ENCODE measurements at places on chromosomes 2 and 18.
A peak's percentile ranks its signal among the peaks of the same experiment; 100 is the strongest.

GRCh38 chr18:24197412-24197811, 58.5 kb downstream of the CABYR start:
- DNase-seq: peak; percentile 29

DNA sequence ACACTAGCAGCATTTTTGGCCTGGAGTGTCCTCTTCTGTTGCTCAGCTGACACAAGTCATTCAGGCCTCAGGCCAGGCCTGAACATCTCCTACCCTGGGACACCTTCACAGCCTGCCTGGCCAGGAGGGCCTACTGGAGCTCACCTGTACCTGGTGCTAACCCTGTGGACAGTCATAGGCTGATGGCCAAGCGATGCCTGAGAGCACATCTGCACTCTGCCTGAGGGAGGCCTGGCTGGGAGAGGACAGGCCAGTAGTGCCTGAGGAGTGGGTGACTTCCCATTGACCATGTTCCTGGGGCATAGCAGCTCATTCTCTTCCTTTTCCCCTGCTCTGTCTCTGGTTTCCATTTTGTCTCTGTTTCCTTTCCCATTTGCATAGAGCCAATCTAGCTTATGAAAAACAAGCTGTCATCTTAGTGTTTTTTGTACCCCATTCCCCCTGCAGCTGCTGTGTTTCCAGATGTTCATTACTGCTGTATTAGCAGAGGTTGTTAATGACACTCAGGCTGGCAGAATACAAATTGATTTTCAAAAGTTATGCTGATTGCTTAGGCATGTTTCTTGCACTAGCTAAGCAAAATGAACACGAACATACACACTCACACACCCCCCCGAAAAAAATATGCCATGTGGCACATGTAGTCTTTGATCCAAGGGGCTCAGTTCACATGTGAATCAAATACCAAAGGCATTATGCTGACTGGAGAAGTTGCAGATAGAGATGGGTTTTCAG, 149.7 kb upstream of the HS6ST1 start:
- no peak for DNase-seq

- no peak for DNase-seq
Measured at GRCh38 chr2:228056293-228057097, 125.0 kb downstream of the SPHKAP start.

GRCh38 chr2:23916727-23917405, 10.1 kb downstream of the ATAD2B start:
- no peak for DNase-seq

GRCh38 chr2:48180557-48180956, 274.3 kb upstream of the FBXO11 start:
- DNase-seq: no peak

- DNase-seq: no peak
Measured at GRCh38 chr2:196808083-196808665, 981 bp downstream of the C2orf66 start.

GRCh38 chr2:88813612-88814011, 122.1 kb downstream of the RPIA start:
- no peak for DNase-seq

GRCh38 chr2:168929031-168929430, 27.9 kb downstream of the G6PC2 start:
- DNase-seq: no peak

DNA sequence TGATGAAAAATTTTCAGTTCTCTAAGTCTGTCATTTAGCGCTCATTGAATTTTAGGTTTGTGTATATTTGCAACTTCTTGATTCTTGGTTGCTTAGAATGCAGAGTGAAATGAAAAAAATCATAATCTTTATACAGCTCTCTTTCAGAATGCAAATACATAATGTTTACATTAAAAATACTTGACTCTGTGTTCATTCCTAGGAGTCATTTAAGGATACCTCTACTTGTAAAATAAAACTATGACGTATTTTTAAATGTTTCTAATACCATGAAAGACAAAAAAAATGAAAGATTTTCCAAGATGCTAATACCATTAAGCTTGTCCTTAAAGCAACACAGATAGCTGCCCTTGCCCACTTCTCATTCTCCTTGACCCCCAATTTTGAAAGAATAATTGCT, 259.0 kb downstream of the L3MBTL4 start:
- DNase-seq: no peak

GRCh38 chr2:218873359-218874194, 7.1 kb upstream of the WNT10A start:
- DNase-seq: no peak

GRCh38 chr2:63058144-63058920, 7.7 kb downstream of the OTX1 start:
- no peak for DNase-seq

DNA sequence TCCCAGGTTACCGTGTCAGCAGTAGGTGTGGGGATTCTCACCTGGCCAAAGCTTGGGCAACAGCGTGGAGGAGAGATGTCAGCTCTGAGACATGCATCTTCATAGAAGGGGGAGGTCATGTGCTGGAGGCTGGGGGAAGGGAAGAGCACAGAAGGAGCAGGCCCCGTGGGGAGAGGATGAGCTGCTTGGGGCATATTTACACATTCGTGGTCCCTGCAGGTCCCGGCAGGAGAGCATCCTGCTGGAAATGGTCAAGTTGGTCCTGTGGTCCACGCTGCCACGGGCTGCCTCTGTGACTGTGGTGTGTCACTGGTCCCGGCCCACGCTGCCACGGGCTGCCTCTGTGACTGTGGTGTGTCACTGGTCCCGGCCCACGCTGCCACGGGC, 195.1 kb upstream of the TWIST2 start:
- no peak for DNase-seq

DNA sequence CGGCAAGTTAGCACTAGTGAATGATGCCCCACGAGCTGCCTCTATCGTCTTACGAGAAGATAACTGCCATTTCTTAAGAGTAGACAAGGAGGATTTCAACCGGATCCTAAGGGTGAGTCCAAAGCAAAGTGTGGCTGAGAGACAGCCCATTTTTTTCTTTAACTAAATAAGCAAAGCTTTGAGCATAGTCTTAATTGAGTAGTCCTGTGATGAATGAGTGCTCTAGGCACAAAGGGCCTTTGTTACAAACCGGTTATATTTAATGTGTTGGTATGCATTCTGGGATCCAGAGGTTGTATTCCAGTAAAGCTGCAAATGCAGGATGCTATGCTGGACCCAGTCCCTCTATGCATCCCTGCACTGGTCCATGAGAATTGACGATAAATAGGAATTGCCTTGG, 86.9 kb upstream of the MAP3K20 start:
- no peak for DNase-seq

- DNase-seq: peak; percentile 70
Measured at GRCh38 chr18:5417342-5417741, 121.8 kb upstream of the ZBTB14 start.

DNA sequence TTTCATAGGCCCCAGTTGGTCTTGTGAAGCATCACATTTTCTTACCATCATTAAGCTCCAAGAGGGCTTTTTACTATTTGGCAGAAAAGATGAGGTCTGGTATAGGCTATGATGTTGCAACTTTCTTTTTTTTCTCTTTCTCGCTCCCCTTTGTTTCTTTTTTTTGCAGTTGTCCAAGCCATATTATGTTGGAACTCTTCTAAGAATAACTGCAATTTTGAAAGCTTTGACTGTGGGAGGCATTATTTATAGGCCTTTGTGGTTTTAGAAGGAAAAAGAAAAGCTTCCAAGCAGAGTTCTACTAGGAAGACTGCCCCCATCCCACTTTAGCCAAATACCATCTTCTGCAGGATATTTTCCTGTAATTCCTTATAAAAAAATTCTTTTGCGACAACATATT, 571.6 kb downstream of the ARHGAP15 start:
- no peak for DNase-seq

GRCh38 chr2:30301551-30301950, 70.2 kb downstream of the LBH start:
- DNase-seq: no peak

- DNase-seq: no peak
Measured at GRCh38 chr2:150374492-150374891, 113.0 kb downstream of the RND3 start.

- no peak for DNase-seq
Measured at GRCh38 chr2:216389570-216389969, 17.3 kb upstream of the MARCHF4 start.

- DNase-seq: peak; percentile 67
Measured at GRCh38 chr2:231182513-231182899, 15.9 kb upstream of the ARMC9 start.

- DNase-seq: no peak
Measured at GRCh38 chr2:118667964-118668363, 179.5 kb downstream of the EN1 start.

DNA sequence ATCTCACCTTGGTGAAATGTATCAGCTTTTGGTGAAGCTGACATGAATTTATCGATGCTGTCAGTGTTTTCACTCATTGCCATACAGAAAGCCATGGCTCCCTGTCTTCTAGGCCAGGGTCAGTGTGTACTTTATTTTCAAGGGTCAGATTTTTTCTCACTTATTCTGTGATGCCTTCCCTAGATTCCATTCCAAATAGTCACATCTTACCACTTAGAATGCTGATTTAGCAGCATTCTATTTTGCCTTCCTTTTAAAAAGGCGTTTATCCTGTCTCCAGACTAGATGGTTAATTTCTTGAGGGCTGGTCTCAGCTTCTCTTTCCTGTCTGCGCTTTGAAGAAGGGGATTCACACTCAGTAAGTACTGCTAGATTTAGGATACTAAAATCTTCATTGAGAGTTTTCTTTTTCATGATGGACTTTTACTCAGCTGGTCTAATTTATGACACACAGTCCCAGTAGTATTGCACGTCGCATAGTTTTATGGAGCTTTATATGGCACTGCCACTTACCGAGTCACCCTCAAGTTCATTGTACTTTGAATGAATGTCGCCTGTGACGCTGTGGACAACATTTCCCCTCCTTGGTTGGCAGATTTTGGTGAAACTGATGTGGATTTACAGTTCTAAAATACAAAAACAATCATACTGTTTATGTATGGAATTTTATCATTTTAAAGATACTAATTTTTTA, 194.0 kb downstream of the ZNF407 start:
- no peak for DNase-seq

DNA sequence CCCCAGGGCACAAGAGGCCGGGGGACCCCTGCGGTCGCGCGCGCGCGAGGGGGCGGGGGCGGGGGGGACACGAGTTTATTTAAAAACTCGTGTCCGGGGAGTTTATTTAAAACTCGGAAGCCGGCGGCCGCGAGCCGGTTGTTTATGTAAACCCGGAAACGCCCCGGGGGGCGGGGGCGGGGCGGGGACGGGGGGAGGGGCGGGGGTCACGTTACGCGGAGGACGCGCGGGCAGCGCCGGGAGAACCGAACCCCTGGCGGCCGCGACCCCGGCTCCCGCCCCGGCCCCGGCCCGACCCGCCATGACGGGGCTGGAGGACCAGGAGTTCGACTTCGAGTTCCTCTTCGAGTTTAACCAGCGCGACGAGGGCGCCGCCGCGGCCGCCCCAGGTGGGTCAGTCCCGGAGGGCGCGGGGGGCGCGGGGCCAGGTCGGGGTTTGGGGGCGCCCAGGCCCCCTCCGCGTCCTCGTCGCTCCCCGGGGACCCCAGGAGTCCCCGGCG, 4.4 kb downstream of the NFATC1 start:
- no peak for DNase-seq

- DNase-seq: no peak
Measured at GRCh38 chr2:9297156-9297555, 90.5 kb downstream of the ASAP2 start.

DNA sequence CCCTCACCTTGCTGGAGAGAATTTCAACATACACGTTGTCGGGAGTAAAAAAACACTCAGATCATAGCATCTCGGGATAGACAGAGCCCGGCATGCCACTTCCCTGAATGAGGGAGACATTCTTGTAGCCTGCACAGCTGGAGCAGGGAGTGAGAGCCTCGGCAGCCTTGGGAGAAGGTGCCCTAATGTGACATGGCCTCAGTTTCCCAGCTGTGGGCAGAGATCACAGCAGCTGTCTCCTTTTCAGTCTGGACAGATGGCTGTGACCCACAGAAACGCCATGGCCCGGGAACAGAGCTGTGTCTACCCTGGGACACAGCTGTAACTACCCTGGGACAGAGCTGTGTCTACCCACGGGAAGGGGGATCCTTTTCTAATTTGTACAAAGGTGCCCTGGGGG, 55.9 kb downstream of the HS1BP3 start:
- no peak for DNase-seq

DNA sequence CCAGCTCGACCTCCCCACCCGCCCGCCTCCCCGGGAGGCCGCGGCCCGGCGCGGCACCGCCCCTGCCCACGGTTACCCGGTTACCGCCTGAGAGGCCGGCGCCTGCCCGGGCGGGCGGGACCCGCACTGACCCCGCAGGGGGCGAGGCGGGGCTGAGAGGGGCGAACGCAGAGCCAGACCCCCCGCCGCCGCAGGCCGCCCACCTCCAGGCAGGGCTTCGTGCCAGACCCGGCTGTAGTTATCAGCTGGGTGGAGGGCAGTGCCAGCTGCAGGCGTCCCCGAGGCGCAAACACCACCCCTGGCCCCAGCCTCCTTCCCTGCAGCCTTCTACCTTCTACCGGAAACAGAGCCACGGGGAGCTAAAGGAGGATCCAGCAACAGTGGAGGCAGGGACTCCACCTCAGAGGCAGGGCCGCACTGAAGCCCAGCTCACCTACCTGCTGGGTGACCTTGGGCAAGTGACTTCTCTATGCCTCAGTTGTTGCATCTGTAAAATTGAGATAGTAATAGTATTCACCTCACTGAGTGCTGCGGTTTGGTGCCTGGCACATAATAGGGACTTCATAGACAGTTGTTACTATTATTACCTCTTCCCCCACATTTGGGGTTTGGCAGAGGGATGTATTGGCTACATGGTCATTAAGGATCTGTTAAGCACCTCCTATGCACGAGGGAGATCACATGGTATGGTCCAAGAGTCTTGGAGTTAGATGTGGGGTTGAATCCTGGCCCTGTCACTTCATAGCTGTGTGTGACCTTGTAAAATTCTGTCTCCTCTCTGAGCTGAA, 231.6 kb upstream of the SMAD2 start:
- DNase-seq: no peak

DNA sequence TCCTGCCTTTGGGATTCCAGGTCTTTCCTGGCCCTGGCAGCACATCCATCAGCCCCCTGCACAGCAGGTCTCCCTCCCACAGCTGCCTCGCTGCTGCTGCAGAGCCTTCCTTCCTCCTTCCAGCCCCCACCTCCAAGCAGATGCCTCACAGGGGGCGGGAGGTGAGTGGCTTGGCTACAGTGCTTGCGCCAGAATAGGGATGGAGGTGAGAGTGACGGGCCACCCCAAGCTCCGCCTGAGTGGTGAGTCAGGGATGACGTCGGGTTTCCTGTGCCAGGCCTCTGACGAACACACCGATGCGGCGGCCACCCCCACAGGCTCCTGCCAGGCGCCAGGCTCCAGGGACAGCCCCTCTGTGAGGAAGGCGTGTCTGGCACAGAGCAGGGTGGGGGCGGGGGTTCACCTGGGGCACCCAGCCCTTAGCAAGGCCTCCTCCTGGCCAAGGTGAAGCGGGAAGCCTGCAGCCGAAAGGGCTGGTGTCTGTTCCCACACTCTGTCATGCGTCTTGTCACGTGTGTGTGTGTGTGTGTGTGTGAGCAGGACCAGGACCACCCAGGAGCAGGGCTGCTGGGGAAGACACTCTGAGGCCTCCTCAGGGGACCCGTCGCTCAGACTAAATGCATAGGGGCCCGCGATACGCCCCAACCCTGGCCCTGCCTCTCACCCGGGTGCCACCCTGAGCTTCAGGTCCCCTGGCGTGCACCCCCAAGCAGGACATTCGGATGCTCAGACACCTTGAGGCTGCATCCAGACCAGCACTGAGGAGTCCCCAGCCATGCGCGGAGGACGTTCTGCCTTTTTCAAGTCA, 3.4 kb upstream of the DUSP2 start:
- peak; percentile 35 for DNase-seq
